ENCODE measurements at places on chromosomes 6 and 20.

DNA sequence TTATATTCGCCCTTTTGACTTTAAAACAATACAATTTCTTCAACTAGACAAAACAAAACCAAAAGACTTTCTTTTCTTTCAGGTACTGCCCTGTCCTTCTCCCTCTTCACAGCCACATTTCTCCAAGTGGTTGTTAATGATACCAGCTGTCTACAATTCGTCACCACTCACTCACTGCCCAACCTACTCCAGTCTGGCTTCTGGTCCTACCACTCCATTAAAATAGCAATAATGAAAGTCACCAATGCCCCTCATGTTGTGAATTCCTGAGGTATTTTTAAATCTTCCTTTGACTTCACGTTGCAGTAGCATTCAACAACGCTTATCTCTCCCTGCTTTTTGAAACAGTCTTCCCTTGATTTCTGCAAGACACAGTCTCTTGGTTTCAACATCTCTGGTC lies 11.6 kb upstream of the MAN1A1 start:
- no peak for DNase-seq

- DNase-seq, result no peak
Observed at GRCh38 chr6:43242908-43243663, at the start of gene TTBK1. Gene TTBK1, plus strand, starts transcription at chr6:43243481. Its CDS starts 3,180 bp downstream, at chr6:43246661.

DNA sequence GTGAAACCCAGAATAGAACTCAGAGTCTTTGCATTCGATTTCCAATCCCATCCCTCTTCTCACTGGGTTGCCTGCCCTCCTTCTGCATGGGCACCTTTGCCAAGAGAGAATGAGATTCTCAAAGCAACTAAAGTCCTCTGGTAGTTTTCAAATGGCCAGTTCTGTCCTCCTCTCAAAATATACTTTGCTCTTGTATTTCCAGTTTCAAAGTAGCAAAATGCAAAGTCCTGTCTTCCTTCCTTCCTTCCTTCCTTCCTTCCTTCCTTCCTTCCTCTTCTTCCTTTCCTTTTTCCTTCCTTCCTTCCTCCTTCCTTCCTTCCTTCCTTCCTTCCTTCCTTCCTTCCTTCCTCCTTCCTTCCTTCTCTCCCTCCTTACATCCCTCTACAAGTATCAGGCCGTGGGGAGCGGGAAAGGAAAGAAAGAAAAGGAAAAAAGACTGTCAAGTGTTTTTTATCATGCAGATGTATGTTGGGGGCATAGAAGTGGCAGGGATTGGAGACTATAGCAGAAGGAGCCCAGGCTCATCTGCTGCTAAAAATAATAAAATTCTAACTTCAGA lies 265.2 kb downstream of the CD83 start:
- no peak for DNase-seq

- no peak for DNase-seq
Observed at GRCh38 chr6:145860562-145860961, 46.0 kb upstream of the FBXO30 start.

- DNase-seq, result no peak
Observed at GRCh38 chr6:158038291-158039177, 56.9 kb downstream of the SYNJ2 start.

DNA sequence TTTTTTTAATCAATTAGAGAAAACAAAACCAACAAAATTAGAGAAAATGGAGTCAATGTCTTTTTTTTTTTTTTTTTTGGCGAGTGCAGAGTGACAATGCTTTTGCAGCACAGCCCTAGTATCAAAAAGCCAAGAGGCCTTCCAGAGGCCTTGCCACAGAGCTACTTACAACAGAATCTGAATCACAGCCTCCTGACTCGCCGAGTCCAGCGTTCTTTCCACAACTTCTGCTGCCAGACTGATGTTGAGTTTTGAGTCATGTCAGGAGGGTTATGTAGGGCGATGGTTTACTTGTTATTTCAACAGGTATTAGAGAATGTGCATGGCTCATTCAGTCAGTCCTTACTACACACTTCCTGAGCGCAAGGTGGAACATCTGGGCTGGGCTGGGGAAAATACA lies 88.6 kb downstream of the FNDC1 start:
- DNase-seq, result no peak

DNA sequence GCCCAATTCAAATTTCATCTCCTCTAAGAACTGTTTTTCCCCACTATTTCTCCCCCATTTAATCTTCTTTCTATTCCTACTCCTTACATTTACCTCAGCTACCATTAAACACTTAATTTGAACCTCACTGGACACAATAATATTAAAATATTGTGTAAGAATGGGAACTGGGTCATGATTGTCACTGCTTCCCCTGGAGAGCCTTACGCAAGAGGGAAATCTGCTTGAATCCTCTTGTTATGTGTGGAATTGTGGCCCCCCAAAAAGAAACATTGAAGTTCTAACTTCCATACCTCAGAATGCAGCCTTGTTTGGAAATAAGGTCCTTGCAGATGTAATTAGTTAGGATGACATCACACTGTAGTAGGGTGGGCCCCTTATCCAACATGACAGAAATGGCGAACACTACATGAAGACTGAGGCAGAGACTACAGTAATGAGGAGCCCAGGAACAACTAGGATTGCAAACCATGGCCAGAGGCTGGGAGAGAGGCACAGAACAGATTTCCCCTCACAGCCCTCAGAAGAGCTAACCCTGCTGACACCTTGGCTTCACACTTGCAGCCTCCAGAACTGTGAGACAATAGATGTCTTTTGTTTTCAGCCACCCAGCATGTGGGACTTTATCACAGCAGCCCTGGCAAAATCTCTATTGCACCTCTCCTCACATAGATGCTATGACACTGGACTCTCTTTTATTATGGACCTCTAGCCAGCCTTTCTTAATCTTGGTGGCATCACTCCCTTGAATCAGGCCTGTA lies 29.9 kb downstream of the HIVEP2 start:
- no peak for DNase-seq

- DNase-seq, result no peak
Observed at GRCh38 chr20:60952861-60953260, 299.2 kb upstream of the CDH4 start.
